ENCODE measurements at places on chromosomes 7 and 10.

DNA sequence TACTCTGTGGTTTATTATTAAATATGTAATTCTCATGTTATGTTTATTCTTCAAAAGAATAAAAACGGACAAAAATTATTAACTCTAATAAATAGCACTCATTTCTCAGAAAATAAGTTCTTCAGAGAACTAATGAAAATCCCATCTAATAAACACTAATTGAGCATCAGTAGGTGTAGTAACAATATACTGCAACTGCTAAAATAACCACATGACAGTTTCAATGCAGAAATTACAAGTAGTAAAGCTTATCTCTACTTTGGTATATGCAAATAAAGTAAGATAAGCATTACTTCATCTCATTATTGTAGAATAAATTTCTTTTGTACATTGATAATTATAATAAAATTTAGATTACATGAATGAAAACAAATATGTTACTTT lies 56.4 kb upstream of the DKK1 start:
- no peaks in the 10 kb centered on the region for H3K36me3 ChIP-seq
- H3K27me3 ChIP-seq: no peaks in the 10 kb centered on the region
- no peak overlapping the region for H3K4me3 ChIP-seq
- no peak overlapping the region for H3K27ac ChIP-seq
- no peaks in the 10 kb centered on the region for H3K4me1 ChIP-seq

DNA sequence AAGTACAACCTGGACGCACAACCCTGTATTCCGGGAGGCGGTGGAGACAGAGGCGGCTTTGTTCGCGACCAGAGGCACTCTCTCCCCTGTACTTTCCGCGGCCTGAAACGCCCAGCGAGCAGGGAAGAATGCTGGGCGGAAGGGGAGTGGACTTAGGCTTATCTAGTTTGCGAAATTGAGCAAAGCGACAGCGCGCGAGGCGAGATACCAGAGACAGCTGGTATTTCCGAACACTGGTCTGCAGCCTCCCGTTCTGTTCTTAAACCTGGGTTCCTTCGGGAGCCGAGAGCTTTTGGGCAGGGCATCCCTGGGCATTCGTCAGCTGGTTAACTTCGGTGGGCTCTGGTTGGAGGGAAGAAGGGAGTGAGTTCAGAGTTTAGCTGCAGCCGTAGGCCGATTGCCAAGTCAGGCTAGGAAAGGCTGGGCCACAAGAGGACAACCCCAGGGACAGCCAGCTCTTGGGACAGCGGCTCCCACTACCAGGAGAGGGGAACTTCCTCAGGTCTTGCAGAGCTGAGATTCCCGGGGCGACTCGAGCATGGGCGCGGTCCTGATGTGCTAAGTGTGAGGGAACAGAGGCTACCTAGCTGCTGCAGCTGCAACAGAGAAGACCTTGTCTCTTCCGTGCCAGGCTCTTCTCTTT lies 3.9 kb downstream of the HMX3 start:
- H3K4me1 ChIP-seq: peaks cover 39% of the 10 kb centered on the region
- no peaks in the 10 kb centered on the region for H3K36me3 ChIP-seq
- peak; percentile 25 for DNase-seq

GRCh38 chr7:26202019-26202990 lies 760 bp downstream of the CBX3 start:
- H3K27ac ChIP-seq: peak overlapping the region; percentile 96
- peak overlapping the region; percentile 81 for H3K4me3 ChIP-seq
- peaks cover 48% of the 10 kb centered on the region for H3K36me3 ChIP-seq
- H3K4me1 ChIP-seq: peaks cover 3% of the 10 kb centered on the region

DNA sequence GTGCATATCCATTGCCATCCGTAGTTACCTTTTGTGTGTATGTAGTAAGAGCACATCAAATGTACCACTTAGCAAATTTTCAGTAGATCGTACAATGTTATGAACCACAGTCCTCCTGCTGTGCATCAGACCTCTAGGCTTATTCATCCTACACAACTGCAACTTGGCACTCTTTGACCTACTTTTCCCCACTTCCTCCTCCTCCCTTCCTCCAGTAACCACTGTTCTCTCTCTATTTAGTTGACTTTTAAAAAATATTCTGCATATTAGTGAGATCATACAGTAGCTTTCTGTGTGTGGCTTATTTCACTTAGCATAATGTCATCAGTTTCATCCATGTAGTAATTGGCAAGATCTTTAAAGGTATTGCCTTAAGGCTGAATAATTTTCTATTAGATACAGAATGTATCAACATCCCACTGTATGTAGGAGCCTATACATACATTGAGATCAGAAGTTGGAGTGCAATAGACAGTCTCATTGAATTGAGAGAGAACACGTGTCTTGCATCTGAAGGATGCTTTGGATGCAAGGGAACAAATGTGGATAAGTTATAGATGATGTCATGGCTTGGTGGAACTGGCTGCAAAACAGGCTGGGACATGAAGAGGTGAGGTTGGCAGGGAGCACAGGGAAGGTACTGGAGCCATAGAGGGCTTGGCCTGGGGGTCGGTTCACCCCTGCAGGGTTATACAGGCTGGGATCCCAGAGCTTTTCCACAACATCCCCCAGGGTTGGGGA lies 83.0 kb upstream of the FAM180A start:
- H3K36me3 ChIP-seq: no peaks in the 10 kb centered on the region
- H3K4me3 ChIP-seq: no peak overlapping the region
- H3K4me1 ChIP-seq: no peaks in the 10 kb centered on the region
- DNase-seq: no peak

GRCh38 chr7:30800785-30801252 lies 29.6 kb downstream of the MINDY4 start:
- peaks cover 8% of the 10 kb centered on the region for H3K36me3 ChIP-seq
- DNase-seq: peak; percentile 82
- no peak overlapping the region for H3K4me3 ChIP-seq
- H3K27me3 ChIP-seq: no peaks in the 10 kb centered on the region

- no peak for DNase-seq
- no peak overlapping the region for H3K27ac ChIP-seq
- no peaks in the 10 kb centered on the region for H3K27me3 ChIP-seq
- no peak overlapping the region for H3K4me3 ChIP-seq
Measured at GRCh38 chr7:36096460-36097095, 56.5 kb upstream of the EEPD1 start.

GRCh38 chr10:89120931-89121763 lies 86.0 kb downstream of the CH25H start:
- peaks cover 2% of the 10 kb centered on the region for H3K4me1 ChIP-seq
- DNase-seq: peak; percentile 42
- no peak overlapping the region for H3K4me3 ChIP-seq
- H3K27ac ChIP-seq: no peak overlapping the region

- DNase-seq: no peak
- H3K27me3 ChIP-seq: peaks cover 5% of the 10 kb centered on the region
- no peak overlapping the region for H3K27ac ChIP-seq
- H3K4me3 ChIP-seq: no peak overlapping the region
- no peaks in the 10 kb centered on the region for H3K36me3 ChIP-seq
- no peaks in the 10 kb centered on the region for H3K4me1 ChIP-seq
Measured at GRCh38 chr10:112332509-112333228, 41.2 kb upstream of the ACSL5 start.

- peak; percentile 74 for DNase-seq
- H3K36me3 ChIP-seq: no peaks in the 10 kb centered on the region
- no peaks in the 10 kb centered on the region for H3K27me3 ChIP-seq
- H3K4me1 ChIP-seq: no peaks in the 10 kb centered on the region
- H3K4me3 ChIP-seq: no peak overlapping the region
Measured at GRCh38 chr7:137025469-137026175, 157.2 kb downstream of the CHRM2 start.

DNA sequence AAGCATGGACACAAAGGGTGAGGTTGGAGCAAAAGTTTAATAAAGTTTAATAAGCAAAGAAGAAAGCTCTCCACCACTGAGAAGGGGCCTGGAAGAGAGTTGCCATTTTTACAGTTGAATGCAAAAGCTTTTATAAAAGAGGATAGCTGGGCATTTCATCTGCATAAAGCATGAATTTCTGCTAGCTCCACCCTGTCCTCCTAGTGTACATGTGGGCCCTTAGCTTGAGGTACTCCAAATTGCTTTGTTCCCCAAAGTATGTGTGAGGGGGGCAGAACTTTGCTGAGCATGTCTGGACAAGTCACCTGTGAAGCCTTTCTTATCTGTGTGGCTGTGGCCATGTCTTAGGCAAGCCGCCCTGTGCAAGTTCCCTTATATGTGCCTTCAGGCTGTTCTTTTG lies 22.6 kb upstream of the CROT start:
- no peak overlapping the region for H3K4me3 ChIP-seq
- peaks cover 6% of the 10 kb centered on the region for H3K4me1 ChIP-seq
- H3K27me3 ChIP-seq: no peaks in the 10 kb centered on the region
- no peak for DNase-seq
- no peak overlapping the region for H3K27ac ChIP-seq

GRCh38 chr7:134875867-134876266 lies 96.4 kb downstream of the CALD1 start:
- peak; percentile 78 for DNase-seq
- no peaks in the 10 kb centered on the region for H3K27me3 ChIP-seq
- H3K4me1 ChIP-seq: peaks cover 8% of the 10 kb centered on the region

DNA sequence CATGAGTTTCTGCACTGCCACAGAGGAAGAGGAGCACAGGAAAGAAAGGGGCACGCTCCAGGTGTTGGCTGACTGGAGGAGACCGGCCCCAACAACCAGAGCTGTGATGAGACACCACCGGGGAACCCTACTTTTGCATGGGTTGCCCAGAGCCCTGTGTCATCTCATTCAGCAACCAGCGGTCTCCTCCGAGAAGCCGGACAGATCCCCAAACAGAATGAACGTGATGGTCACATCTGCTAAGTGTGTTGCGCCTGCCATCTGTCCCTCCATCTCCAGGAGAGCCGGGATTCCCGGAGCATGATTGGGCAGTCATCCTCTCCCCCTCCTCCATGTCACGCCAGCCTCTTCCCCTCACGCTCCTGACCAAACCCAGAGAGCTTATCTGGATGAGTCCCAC lies 22.9 kb downstream of the PARP12 start:
- peaks cover 52% of the 10 kb centered on the region for H3K36me3 ChIP-seq
- H3K4me3 ChIP-seq: no peak overlapping the region
- H3K27ac ChIP-seq: no peak overlapping the region
- H3K27me3 ChIP-seq: no peaks in the 10 kb centered on the region

DNA sequence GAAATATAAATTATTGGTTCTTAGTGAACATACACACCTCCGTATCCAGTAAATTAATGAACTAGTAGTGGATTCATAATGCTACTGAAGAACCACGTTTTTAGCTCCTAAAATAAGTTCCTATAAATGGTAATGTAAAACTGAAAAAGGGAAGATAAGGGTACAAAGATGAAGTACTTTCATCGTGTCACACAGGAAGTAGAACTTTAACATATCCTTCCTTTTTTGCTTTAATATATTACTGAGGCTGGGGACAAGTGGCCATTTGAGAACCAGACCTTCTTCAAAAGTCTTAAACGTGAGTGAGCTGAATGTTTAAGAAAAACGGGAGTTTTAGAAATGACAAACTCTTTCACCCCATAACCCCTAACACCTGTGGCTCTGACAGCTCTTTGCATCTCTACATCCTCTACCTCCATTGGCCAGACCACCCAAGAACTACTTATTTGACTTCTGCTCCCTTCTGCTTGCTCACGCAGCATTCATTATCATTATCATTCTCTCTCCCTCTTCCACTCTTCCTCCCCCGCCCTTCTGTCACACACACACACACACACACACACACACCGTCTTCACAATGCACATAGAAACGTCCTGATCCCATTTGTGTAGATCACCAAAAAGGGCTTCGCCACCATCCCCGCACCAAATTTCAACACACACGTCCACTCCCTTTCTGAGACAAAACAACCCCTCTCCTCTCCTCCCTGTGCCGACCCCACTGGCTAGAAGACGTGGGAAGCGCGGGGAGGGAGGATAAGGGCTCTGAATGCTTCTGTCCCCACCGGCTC lies 677 bp downstream of the SKAP2 start:
- H3K4me3 ChIP-seq: peak overlapping the region; percentile 95
- H3K27me3 ChIP-seq: no peaks in the 10 kb centered on the region
- peak; percentile 52 for DNase-seq
- no peaks in the 10 kb centered on the region for H3K36me3 ChIP-seq
- H3K4me1 ChIP-seq: peaks cover 2% of the 10 kb centered on the region

DNA sequence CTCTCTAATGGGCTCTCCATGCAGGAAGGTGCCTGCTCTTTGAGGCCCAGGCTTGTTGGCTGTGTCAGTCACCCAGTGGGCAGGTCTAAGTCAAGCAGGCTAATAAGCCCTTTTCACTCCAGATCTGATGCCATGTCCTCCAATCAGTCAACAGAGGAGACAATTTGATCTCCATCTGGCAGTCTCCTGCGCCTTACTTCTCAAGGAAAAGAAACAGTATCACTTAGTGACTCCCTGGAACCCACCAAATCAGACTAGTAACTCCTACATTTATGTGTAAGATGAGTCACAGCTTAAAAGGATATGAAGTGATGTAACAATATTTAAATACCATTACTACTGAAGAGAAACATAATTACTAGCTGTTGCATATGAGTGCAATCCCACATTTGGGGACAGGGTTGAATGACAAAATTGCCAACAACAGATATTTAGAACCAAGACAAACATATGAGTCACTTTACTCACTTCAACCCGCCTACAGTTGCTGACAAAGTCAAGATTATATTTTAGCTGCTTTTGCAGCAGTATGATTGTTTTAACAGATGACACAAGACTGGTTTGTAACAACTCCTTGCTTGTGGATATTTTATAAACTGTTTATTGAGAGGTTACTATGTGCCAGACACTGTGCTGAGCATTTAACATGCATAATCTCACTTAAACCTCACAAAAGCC lies 72.1 kb downstream of the USP6NL start:
- DNase-seq: peak; percentile 58
- H3K36me3 ChIP-seq: no peaks in the 10 kb centered on the region
- no peak overlapping the region for H3K27ac ChIP-seq
- no peak overlapping the region for H3K4me3 ChIP-seq
- H3K27me3 ChIP-seq: no peaks in the 10 kb centered on the region
- H3K4me1 ChIP-seq: peaks cover 5% of the 10 kb centered on the region

DNA sequence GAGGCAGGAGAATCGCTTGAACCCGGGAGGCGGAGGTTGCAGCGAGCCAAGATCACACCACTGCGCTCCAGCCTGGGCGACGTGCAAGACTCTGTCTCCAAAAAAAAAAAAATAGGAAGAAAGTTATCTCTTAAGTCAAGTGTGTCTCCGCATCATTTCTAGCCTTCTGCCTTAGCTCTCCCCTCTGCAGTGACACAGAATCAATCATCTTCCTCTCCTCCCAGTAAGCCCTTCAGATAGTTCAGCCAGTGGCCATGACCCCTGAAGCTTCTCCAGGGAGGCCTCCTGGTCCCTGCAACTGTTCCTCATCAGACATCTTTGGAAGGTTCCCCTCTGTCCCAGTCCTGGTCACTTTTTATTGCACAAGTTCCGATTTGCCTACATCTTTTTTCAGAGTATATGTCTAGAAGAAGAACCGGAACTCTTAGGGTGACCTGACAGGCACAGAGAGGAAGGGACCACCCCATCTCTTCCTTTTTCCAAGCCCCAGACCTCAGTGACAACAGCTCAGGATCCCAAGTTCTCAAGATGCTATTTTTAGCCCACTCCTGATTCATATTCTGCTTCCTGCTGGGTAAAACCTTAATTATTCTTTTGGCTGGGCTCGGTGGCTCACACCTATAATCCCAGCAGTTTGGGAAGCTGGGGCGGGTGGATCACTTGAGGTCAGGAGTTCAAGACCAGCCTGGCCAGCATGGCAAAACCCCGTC lies 6.6 kb upstream of the RHBDD2 start:
- no peaks in the 10 kb centered on the region for H3K36me3 ChIP-seq
- H3K27me3 ChIP-seq: no peaks in the 10 kb centered on the region
- no peaks in the 10 kb centered on the region for H3K4me1 ChIP-seq
- DNase-seq: peak; percentile 84

GRCh38 chr7:2099048-2099957 lies 133.4 kb downstream of the MAD1L1 start:
- no peaks in the 10 kb centered on the region for H3K27me3 ChIP-seq
- no peak overlapping the region for H3K27ac ChIP-seq
- H3K4me3 ChIP-seq: no peak overlapping the region
- DNase-seq: peak; percentile 37

All from mesenchymal stem cell (in vitro differentiated cells and primary cell).